ENCODE measurements at places on chromosomes 2 and 18.

DNA sequence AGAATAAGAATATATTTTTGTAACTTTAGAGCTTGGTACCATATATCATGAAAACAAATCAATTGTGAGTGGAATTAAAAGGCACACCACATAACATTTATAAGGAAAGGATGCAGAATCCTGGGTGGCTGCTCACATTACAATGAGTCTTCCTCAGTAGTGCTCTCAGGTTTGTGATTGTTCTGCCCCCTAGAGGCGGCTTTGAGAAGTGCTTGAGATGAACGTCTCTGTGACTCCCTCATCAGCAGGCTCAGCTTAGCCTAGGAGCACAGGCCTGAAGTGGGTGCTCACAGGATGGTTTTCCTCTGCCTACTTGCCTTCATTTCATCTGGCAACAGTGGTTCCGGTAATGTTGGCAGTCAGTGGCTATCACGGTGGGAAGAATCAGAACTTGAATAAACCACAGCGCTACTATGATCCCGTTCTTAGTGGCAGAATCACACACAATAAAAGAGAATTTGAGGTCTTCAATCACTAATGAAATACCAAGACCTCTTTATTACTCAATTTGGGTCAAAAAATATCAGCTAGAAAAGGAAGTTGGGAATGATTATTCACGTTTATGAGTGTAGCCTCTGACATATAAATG is 38.1 kb upstream of the B4GALT6 start:
- DNase-seq = peak; percentile 68

DNA sequence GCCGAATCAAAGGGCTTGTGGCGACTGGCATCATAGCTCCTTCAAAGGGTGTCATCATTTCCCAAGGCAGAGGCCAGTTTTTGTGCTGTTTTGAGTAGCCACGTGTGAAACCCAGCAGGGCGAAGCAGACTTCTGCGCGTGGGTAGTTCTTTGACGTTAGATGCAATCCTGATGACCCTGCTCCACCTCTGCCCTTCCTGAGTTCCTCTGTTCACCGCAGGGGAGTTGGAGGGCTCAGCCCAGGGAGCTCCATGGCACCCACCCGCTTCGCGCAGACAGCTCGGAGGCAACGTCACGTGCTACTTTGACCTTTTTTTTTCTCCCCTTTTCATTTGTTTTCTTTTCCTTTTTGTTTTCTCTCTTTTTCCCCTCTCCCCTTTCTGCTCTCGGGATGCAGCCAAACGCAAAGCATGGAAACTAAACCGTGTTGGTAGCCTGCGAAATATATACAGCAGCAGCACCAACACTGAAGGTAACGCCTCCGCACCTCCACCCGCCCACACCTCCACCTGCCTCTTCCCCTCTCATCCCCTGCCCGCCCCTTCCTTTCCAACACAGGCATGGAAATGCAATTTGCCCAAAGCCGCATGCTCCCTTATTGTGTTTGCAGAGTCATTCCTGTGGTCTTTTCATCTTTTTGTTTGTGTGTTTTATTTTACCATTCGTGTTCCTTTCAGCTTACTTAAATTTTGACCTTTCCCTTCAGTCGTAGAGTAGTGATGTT is 153.6 kb downstream of the GBX2 start:
- DNase-seq = no peak

DNA sequence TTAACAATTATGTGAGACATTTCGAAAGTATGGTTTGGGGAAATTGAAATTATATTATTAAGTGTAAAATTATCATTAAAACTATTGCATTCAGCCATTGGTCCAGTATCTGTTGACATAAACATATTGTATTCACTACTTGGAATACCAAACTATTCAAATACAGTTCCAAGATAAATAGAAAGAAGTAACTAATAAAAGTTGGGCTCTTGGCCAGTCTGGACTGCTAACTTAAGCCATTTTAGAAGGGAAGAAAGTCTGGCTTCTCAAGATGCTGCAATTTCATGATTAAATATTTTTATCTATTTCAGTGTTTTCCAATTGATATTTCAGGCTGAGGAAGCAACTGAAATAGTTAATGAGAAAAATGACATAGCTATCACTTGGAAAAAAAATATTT is 109.8 kb upstream of the CHRNA1 start:
- DNase-seq = no peak

DNA sequence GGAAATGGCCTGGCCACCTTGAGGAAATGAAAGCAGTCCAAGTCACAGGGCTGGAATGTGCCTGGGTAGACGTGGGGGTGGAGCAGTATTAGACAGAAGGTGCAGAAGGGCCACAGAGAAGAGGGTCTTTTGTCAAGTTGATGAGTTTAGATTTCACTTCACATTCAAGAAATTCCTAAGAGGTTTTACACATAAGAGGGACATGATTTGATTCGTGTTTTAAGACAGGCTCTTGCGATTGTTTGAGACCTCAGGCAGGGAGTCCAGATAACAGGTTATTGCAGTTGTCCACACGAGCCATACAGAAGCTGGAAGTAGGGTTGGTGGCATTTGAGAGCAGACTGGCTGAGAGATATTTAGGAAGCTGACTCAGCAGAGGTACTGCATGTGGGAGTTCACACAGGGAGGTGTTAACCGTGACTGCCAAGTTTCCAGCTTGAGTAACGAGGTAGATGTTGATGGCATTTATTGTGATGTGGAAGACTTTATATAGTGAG is 64.6 kb downstream of the NEB start:
- DNase-seq = no peak

- no peak for DNase-seq
These were observed 168.7 kb downstream of the SETBP1 start for GRCh38 chr18:44849361-44849760.

DNA sequence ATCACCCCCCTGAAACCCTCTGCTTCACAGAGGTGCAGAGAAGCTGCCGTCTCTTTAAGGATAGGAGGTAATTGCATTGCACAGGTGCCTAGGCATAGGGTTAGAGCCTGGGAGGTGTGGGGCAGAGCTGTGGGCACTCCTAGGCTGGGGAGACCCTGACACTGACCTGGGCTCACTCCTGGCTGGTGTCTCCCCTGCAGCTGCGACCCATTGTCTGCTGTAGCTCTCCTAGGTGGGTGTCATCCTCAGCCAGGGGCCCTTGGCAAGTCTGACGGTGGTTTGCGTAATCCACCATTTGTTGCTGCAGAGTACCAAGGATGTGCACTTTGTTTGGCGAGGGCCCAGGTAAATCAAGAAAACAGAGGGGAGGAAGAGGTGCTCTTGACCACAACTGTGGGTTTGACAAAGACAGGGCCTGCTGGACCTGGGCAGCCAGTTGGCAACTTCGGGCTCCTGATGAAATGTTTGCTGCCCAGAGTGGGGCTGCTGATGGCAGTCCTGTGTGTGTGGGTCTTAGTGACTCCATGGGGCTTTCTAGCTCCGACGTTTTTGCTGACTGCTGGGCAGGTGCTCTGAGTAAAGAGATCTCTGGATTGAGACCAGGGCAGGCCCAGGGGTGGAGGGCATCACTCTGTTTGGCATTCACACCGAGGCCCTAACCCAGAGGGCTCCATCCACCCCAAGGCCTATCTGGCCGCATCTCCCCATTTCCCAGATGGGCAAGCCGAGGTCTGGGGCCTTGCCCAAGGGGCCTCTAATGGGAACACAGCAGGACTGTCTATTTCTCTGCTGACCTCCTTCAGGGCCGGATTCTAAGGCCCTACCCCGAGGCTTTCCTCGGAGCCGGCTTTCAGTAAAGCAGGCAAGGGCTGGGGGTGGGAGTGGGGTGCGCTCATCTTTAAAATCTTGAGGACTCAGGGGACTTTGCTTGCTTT is 67.7 kb downstream of the EDAR start:
- DNase-seq = no peak

DNA sequence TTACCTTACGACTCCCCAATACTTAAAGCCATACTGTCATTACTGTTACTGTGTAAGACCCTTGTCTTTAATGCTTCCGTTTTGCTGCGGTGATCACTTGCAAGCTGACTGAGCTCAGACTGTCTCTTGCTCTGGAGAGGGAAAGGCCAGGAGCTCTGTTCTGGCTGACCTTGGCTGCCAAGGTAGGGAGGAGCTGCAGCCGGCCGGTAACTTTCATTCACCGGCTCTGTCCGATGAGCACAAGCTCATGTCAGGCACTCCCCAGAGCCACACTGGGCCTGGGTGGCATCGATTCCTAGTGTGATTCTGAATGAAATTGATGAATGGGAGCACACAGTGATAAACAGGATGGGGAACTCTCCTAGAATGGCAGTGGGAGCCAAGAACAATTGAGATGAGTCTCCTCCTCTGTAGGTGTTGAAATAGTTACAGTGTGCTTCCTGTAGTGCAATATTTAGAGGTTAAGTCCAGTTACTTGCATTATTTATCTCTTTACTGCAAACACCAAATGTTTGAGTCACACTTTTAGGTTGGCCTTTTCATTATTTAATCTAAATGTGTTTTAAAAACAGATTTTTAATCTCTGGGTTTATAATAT is 100.9 kb downstream of the ATP9B start:
- DNase-seq = no peak

DNA sequence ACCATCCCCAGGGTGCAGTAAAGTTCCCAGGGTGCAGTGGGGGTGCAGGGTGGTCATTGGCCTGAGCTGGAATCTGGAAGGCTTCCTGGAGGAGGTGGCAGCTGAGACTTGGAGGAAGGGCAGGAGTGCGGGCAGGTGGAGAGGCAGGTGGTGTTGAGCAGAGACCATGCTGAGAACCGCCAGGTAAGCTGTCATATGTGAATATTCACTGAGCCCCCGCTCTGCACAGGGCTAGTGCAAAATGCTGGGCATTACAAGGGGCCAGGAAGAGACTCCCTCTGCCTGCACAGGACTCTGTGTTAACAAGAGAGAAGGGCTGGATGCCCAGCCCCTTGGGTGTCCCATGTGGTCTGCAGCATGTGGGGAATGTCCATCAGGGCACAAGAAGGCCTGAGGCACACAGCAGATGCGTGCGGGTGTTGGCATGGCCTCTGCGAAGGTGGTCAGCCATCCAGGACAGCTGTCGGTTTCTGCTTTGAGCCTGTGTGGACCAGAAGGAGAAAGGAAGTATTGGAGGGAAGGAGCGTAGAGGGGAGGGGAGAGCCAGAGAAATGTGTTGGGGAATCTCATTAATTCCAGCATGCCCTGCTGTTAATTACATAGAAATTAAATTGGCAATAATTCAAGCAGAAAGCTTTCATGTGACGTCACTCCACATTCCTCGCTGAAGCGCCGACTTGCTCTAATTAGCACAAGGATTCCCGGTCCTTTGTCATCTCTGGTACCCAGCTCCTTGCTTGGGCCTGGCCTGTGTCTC is 62.8 kb upstream of the OTOS start:
- DNase-seq = no peak

- no peak for DNase-seq
These were observed 11.4 kb upstream of the DTNB start for GRCh38 chr2:25684577-25685473.

GRCh38 chr2:186544255-186544675 is 45.6 kb upstream of the ITGAV start:
- DNase-seq = no peak

GRCh38 chr2:88692187-88692586 is 714 bp downstream of the RPIA start:
- no peak for DNase-seq

- DNase-seq = no peak
These were observed 147.3 kb downstream of the GREB1L start for GRCh38 chr18:21389283-21389682.

GRCh38 chr2:214103276-214104001 is 307.4 kb upstream of the VWC2L start:
- DNase-seq = no peak

GRCh38 chr2:181046833-181047232 is 66.4 kb downstream of the UBE2E3 start:
- DNase-seq = no peak

Data from stromal cell of bone marrow (primary cell).